ENCODE measurements at places on chromosomes 3 and 15.

DNA sequence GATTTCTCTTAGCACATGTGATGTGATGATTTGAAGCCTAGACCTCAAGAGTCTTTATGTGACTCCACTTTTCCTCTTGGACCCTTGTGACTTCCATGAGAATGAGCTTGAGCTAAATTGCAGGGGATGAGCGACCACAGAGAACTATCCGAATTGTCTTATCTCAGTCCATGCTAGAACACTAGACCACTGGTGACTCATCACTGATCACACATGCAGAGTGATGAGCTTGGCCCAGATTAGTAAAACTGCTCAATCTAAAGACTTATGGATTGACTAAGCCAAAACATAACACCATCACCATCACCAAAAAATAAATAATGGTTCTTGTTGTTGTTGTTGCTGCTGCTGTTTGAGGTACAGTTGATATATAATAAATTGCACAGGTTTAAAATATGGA, 114.1 kb upstream of the CFAP20DC start:
- DNase-seq, result no peak

DNA sequence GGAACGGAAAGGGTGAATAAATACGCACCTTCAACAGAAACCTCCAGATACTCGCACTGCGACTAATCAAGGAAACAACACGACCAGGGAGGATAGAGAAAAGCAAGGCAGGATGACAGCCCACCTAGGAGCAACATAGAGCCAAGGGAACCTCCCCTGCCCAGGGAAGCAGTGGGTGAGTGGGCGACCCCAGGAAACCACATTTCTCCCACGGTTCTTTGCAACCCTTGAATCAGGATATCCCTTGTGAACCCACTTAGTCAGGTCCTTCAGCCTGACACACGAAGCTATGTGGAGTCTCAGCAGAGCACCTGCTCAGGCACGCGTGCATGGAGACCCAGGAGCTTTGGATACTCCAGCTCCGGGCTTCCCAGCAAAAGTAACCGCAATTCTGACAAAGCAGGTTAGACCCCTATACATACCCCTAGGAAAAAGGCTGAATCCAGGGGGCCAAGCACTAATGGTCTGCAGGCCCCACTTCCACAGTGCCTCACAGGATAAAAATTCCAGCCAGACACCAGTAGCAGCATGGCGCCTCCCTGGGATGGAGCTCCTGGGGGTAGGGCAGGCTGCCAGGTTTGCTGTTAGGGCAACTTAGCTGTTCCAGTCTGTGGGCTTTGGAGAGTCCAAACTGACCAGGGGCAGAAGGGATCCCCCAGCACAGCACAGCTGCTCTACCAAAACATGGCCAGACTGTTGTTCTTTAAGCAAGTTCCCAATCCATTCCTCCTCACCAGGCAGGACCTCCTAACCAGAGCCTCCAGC, 38.4 kb upstream of the PXYLP1 start:
- no peak for DNase-seq

- peak; percentile 39 for DNase-seq
Measured at GRCh38 chr3:178419071-178419470, 117.2 kb upstream of the KCNMB2 start.

DNA sequence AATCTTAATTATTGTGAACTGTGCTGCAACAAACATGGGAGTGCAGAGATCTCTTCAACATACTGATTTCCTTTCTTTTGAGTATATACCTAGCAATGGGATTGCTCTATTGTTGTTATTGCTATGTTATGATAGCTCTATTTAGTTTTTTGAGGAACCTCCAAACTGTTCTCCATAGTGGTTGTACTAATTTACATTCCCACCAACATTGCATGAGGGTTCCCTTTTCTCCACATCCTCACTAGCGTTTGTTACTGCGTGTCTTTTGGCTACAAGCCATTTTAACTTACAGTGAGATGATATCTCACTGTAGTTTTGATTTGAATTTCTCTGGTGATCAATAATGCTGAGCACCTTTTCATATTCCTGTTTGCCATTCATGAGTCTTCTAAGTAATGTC, 45.5 kb upstream of the TNFSF10 start:
- no peak for DNase-seq

DNA sequence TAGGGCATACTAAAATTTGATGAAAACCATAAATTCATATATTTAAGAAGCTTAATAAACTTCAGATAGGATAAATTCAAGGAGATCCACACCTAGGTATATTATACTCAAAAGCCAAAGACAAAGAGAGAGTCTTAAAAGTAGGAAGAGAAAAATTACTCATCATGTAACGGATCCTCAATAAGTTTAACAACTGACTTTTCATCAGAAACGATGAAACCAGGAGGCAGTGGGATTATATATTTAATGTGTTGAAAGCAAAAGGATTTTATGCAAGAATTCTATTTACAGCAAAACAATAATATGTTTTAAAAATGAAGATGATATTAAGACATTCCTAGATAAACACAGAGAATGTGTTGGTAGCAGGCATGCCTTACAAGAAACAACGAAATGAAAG, 202.7 kb downstream of the OXSM start:
- DNase-seq, result no peak

GRCh38 chr3:15287565-15288330, 44.6 kb downstream of the SH3BP5 start:
- DNase-seq, result no peak

DNA sequence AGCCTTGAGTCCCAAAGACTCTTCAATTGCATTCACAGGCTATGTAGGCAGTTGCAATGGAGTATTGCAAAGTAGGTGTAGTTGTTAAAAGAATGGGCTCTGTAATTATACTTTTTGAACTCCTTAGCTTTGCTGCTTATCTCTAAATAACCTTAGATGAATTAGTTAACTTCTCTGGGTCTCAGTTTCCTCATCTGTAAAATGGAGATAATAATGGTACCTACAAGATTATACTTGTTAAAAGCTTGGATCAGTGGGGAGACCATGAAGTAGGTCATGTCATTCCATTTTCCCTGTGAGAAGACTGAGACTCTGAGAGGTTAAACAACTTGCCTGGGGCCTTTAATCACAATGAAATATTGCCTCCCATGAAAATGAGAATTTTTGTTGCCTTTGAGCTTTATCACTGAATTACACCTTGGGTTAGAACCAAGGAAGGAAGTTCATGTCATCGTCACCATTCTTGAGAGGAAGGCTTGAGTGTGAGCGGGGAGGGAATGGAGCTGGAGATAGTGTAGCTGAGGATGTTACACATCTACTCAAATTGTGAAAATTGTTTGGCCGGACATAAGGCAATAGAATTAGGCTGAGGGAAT, 38.1 kb downstream of the CTDSPL start:
- DNase-seq, result no peak

GRCh38 chr15:85555875-85556617, 175.6 kb downstream of the AKAP13 start:
- DNase-seq, result no peak

GRCh38 chr15:77550301-77551251, 82.1 kb downstream of the LINGO1 start:
- DNase-seq, result no peak

- peak; percentile 1 for DNase-seq
Measured at GRCh38 chr15:67967871-67968431, 86.2 kb upstream of the PIAS1 start.

DNA sequence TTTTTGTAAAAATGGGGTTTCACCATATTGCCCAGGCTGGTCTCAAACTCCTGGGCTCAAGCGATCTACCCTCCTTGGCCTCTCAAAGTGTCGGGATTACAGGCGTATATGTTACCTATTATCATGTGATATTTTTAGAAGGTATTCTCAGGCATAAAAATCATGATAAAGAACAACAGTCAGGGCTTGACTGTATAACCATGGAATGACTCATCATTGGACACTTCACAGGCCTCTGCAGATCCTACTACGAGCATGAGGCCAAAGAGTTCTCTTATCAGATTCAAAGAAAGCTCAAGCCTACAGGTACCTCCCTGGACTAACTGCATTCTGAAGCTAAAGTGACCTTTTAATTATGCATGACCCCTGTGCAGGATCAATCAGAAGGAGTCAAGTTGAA, 91.7 kb upstream of the PRICKLE2 start:
- no peak for DNase-seq

DNA sequence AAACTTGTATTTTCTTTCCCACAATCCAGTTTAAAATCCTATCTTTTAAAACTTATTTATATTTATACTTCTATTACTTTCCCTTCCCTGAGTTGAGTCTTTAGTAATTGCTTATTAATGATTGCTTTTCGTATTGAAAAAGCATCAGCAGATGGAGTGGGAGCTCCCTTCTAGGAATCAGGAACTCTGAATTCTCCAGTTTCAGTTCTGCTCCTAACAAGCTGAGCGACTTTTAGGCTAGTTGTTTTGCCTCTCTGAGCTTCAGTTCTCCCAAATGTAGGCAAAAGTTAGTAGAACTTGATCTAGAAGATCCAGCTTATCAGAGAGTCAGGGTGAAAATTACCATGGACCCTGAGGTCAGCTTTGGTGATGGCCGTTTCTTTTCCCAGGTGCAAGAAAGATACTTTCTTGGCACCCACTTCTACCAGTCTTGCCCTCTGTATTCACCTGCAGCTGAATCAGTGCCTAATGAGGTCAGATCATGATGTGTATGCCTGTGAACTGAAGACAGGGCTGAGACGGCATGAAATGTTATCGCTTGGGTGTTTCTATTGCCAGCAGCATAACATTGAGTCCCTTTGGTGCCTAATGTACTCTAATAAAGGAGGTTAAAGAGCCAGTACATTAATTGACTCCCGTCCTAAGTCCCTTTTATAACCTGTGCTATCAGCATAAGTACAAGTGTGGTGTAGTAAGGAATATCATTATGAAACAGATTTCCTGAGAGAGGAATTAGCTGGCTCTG, 194.5 kb upstream of the TBC1D5 start:
- DNase-seq, result no peak

DNA sequence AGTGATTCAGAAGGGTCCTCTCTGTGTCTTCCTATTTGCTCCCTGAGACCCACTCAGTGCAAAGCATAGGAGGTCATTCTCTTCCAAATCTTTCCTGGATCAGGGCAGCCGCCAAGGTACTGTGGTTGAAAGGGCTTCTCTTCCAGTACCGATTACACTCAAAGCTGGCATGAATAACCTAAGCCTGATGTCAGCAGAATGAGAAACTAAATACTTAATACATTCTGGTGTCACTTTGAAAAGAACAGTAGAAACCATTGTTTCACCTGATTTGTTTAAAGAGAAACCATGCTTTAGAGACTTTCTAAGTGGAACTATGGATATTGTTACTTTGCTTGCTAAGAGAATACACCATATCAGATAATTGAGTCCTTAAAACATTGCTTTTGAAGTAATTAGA, 50.2 kb downstream of the PDHB start:
- DNase-seq, result no peak

DNA sequence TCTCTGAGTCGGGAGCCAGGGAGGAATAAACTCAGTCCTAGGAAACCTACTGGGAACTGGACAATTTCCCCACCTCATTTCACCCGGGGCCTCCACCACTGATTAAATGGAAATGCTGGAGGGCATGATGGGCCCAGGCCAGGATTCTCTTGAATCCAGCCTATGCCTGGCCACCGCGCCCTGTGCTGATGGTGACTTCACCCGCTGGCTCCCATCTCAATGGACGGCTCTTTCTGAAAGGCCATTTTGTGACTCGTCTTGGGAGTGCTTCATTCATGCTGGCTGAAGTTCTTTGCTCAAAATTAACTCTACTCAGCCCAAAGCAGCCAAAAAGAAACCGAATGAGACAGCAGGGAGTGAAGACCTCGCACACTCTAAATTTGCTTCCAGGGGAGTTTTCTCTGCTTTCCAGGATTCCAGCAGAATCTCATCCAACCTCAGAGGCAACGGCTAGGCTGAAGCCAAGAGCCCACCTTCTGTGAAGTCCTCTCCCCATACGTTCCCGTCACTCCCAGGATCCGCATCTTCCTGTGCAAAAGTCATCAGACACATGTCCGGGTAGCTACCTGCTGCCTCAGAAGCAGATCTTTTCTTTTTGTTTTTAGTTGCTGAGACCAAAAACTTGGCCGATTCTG, 266.0 kb upstream of the ICE2 start:
- DNase-seq, result no peak

- no peak for DNase-seq
Measured at GRCh38 chr15:100108846-100109245, 232.9 kb downstream of the ADAMTS17 start.

GRCh38 chr3:152557302-152557999, 277.5 kb upstream of the P2RY1 start:
- DNase-seq, result no peak

DNA sequence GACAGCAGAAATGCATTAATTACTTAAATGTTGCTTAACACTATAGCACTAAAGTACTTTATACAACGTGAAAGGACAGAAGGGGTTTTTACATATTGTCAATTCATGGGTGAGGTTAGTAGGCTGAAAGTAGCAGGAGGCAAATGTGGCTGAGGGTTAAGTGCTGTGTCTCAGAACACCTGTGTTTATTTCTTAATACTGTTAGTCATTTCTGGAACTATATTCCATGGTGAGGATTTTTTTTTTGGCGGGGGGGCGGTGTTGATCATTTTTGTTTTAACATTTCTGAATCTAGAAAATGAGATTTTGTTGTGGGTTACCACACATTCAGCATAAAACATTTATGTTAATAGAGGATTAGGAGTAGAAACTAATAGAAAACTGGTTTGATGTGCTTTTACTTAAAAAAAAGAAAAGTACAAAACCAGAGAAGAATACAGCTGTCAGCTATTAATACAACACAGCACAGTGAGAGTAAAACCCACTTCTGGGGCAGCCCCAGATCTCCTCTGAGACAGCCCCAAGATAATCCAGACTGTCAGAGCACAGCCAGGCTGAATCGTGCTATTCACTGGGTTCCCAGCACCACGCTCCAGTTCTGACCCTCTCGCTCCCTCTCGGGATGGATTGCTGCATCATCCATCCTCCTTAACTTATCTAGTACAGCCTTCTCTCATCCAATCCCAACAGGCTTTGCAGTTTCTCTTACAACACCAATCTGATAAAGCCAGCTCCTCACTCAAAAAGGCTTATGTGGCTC, 307.7 kb downstream of the TUSC7 start:
- DNase-seq, result no peak

GRCh38 chr15:99631255-99631654, 65.5 kb downstream of the MEF2A start:
- DNase-seq, result no peak
